Stimulated activated CD8-positive, alpha-beta memory T cell treated with anti-CD3 and anti-CD28 coated beads, Interleukin-12 subunit alpha, Interleukin-12 subunit beta, amount 100 ng/mL, for 4 hours (primary cell): ENCODE measurements at places on chromosomes 1 and 21.

DNA sequence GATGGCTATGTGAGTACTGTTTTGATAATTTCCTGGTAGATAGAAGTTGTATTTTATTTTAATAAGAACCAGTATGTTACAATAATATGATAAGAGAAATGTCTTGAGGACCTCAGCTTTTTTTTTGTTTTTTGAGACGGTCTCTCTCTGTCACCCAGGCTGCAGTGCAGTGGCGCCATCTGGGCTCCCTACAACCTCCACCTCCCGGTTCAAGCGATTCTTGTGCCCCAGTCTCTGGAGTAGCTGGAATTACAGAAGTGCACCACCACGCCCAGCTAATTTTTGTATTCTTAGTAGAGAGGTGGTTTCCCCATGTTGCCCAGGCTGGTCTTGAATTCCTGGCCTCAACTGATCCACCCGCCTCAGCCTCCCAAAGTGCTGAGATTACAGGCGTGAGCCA, 968.1 kb upstream of the ADGRL4 start:
- no peak for DNase-seq

GRCh38 chr1:196477262-196477661, 131.0 kb downstream of the KCNT2 start:
- DNase-seq = no peak

DNA sequence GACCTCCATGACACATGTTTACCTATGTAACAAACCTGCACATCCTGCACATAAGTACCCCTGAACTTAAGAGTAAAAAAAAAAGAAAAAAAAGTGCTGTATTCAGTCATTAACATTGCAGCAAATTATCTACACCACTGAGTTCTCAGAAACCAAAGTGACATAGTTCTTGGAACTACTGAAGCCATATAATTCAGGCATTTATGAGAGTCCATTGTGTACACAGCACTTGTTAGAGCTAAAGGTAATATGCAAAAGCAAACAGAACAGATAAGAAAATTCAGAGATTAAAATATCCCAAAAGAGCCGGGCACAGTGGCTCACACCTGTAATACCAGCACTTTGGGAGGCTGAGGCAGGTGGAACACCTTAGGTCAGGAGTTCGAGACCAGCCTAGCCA, 38.0 kb downstream of the F5 start:
- DNase-seq = no peak

DNA sequence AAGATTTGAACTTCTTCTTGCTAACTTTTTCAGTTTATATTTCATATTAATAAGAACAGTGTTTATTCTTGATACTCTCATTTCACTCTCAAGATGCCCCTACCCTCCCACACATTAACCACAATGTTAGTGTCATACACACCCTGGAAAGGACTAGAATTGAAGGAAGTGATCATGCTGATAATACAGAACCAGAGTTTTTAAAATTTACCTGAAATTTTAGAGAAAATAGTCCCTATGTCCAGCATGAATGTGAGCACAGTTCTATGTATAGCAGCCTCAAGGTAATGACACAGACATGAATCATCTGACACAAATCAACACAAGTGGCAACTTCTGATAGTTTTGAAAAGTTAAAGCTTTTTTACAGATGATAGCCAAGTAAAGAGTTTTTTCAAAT, 26.0 kb downstream of the RGS1 start:
- no peak for DNase-seq

- no peak for DNase-seq
These were observed 35.5 kb upstream of the IPO9 start for GRCh38 chr1:201793306-201793925.

DNA sequence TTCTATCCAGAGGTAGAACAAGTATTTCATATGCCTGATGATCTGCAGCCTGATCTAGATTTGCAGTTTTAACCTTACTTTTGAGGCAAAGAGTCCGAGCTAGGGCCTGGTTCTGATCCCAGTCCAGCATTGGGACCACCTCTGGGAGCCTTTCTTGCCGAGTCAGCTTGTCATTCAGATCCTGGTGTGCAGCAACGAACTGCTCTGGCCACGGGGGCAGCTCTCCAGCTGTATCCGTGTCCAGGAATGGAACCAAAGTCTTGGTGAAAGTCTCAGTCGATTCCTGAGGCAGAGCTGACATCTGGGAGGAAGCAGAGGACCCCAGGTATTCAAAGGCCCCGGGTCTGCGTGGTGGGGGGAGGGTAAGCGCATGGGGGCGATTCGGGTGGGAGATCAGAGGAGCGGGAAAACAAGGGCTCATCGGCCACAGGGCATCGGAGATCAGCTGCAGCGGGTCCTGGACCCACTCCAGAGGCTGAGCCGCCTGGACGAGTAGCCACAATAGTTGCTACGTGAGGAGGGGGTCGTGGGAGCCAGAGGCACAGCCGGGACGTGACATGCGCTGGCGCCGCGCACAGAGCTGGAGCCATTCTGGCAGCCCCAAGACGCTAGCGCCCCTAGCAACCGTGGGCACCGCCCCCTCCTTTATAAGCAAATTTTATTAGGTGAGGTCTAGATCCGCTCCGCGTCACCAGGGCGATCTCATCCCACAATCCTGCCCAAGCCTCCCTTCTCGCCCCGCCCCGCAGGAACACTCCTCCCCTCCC, 32.4 kb upstream of the BSDC1 start:
- DNase-seq = no peak

GRCh38 chr1:151958959-151959358, 34.7 kb downstream of the S100A10 start:
- DNase-seq = no peak

DNA sequence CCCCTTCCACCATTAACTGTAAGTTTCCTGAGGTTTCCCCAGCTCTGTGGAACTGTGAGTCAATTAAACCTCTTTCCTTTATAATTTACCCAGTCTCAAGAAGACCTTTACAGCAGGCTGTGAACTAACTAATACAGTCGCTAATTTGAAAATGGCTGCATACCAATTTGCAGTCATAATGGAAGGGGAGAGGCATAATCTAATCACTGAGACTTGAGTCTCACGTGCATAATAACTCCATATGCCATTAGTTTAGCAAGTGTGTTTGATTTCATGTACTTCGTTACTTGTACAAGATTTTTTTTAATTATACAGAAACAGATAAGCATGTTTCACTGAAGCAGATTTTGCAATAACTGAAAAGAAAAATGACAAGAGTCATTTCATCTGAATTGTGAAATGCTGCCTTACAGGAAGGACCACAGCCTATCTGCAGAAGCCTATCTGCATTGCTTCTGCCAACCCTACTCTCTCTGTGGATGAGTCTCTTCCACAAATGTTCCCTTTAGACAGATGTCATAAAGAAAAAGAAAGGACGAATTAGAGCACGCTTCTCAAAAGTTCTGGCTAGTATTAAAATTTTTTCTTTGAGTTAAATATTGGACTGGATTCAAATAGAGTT, 99.1 kb downstream of the PTGER3 start:
- DNase-seq = no peak

- peak; percentile 21 for DNase-seq
These were observed at the start of gene B4GALT2 for GRCh38 chr1:43978551-43979260. Gene B4GALT2, plus strand, starts transcription at chr1:43979210. Its CDS starts 1,951 bp downstream, at chr1:43981161.

- peak; percentile 34 for DNase-seq
These were observed 529 bp downstream of the EGLN1 start for GRCh38 chr1:231421546-231421970.

GRCh38 chr1:170560681-170561285, 28.8 kb downstream of the GORAB start:
- no peak for DNase-seq

DNA sequence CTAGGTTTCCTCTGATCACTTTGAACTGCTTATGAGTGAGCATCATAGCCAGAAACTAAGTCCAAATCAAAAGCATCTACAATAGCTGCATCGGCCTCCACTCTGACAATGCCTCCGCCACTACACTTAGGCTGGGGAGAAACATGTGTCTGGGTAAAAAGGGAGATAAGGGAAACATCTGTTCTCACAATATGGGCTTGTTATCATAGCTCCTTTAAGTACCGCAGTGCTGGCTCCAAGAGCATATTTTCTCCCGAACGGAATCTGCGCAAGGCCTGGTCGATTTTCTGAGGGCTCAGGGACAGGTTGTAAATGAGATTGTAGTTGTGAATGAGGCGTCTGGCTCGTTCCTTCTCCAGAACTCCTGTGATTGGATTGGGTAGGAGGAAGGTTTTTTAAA, 63.9 kb upstream of the CYP2J2 start:
- DNase-seq = no peak

GRCh38 chr1:196779093-196779492, 4.5 kb downstream of the CFHR3 start:
- DNase-seq = no peak

GRCh38 chr1:227901906-227902640, 45.7 kb downstream of the WNT9A start:
- no peak for DNase-seq

DNA sequence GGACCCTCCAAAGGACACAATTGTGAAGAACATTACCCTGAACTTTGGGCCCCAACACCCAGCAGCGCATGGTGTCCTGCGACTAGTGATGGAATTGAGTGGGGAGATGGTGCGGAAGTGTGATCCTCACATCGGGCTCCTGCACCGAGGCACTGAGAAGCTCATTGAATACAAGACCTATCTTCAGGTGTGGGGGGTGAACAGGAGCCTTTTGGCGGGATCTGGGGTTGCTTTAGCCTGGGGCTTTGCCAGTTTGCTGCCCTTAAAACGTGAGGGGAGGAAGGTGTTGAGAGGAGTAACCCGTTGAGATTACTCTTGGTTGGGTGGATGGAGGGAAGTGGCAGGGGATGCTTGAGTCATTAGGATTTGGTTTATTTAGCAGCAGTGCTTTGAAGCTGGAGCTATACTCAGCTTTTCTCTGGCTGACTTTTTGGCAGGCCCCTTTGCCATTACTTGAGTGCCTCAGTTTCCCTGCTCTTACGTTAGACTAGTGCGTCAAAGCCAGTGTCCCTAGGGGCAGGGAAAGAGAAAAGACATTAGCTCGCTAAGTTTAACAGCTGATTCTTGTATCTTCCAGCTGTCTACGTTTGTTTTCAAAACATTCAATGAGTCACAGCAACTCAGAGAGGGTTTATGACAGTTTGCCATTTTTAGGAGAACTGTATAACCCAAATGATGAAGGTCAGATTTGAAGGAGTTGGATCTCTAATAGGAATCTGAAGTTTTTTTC, 4.4 kb downstream of the NDUFS2 start:
- DNase-seq = no peak

DNA sequence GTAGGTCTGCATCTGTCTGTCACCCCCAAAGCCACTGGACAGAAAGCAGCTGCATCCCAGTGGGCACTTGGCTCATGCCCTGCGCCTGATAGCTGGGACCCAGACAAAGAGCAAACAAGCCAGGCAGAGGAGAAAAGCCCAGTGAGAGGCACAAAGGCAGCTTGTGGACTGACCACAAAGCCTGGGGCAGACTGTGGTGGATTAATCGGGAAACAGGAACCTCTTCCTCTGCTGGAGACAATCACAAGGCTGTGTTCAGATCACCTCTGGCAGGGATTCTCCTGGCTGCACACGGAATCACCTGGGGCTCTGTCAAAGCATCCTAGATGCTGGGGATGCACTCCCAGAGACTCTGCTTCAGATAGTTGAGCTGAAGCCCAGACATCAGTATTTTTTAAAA, 15.2 kb upstream of the GJB5 start:
- no peak for DNase-seq

DNA sequence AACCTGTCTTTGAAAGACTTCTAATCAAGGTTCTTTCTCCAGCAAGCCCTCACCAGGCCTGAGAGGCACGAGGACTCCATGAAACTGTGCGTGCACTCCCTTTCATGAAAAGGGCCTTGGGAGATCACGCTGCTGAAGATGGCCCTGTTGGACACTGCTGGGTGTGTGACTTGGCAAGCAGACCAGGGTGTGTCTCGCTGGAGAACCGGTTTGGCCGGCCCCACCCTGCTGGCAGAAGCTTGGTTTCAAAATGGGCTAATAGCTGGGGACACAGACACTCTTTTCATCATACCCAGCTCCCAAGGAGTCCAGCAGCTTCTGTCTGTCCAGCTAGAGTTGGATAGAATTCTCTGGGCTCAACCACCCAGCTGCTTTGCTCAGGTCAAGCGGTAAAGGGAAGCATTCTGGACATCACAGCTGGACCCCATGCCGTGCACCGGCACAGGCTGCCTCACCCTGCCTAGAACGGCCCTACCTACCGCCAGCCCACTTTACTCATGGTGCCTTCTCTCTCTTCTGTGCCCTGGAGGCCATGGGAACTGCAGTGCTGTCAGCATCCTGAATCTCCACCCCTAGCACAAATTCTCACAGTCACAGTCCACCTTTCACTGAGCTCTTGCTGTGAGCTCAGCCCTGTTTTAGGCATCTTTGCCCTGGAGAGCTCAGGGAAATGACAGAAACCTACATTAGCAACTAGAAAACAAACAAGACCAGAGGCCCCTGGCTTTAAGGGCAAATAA, 24.6 kb downstream of the PKP1 start:
- DNase-seq = no peak

GRCh38 chr1:225851805-225852204, 30.4 kb downstream of the TMEM63A start:
- DNase-seq = no peak

- no peak for DNase-seq
These were observed 86.9 kb downstream of the STUM start for GRCh38 chr1:226635456-226635941.

GRCh38 chr1:200892546-200892945, 2.2 kb upstream of the INAVA start:
- no peak for DNase-seq

GRCh38 chr1:75502776-75503175, 108.1 kb downstream of the SLC44A5 start:
- DNase-seq = no peak

- no peak for DNase-seq
These were observed 48.9 kb downstream of the MEF2D start for GRCh38 chr1:156451505-156452160.

DNA sequence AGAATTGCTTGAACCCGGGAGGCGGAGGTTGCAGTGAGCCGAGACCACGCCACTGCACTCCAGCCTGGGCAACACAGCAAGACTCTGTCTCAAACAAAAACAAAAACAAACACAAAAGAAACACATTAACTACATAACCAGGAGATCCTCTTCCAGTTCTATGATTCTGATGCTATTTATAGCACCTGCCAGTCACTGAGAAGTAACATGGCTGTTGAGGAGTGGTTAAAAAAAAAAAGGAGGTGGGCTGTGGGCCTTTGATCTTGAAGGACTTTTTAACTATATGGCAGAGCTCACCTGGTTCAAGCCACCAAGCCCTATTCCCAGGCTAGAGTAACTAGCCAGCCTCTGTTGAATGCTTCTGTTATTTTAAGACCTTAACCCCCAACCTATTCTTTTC, 148.8 kb downstream of the ZBTB18 start:
- DNase-seq = no peak

GRCh38 chr1:47433037-47433421, 4.8 kb upstream of the FOXD2 start:
- DNase-seq = no peak

GRCh38 chr21:33495743-33496142, 4.2 kb upstream of the DNAJC28 start:
- no peak for DNase-seq

- DNase-seq = no peak
These were observed 119.4 kb downstream of the ASTN1 start for GRCh38 chr1:177045151-177045550.
